ENCODE measurements at places on chromosomes 13 and 19.
A peak's percentile ranks its signal among the peaks of the same experiment; 100 is the strongest.

GRCh38 chr13:99972190-99972731 is 694 bp upstream of the ZIC5 start:
- DNase-seq, result no peak

GRCh38 chr19:43704002-43704705 is 11.7 kb upstream of the IRGC start:
- DNase-seq, result no peak

DNA sequence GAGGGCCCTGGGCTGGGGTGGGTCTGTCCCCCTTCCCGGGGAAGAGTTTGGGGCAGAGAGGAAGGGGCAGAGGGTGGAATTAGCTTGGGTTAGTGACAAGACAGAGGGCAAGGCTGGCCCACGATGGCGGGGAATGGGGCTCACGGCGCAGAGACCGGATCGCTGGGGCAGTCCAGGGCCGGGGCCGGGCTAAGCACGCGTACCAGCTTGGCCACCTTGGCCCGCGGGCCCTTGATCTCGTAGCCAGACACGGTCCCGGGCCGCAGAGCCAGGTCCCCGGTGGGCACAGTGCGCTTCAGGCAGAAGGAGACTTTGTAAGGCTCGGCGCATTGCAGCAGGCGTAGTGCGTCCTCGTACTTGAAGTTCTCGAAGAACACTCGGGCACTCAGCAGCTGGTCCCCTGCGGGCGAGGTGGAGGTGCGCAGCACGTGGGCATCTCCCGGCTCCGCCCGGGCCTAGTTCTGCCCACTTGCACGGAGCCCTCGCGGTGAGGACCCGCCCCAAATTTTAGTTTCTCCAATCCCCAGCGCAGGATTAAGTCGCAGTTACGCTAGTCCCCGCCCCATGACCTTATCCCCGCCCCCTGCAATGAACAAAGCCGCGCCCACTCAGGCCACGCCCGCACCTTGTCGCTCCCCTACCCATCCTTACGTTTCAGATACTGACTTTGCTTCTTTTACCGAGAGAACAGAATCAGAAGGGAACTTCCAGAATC is 8.6 kb upstream of the HIPK4 start:
- peak; percentile 31 for DNase-seq

- no peak for DNase-seq
Observed at GRCh38 chr13:87356314-87356713, 314.9 kb upstream of the SLITRK5 start.

GRCh38 chr19:18262917-18263316 is 11.3 kb downstream of the IQCN start:
- DNase-seq, result no peak

DNA sequence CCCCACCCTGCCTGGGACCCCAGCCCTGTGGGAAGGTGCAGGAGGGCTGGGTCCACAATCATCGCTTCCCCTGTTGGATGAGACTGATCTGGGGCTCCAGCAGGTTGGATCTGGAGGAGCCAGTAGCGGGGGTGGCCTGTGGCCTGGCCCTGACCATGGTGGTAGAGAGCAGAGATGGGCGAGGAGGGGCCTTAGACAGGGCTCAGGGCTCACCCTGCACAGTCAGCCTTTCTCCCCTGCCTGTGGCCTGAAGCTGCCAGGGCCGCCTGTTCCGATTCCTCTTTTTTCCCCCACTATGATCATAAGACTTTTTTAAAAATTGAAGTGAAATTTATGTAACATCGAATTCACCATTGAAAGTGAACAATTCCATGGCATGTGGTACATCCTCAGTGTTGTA is 18.2 kb downstream of the SIN3B start:
- DNase-seq, result no peak

DNA sequence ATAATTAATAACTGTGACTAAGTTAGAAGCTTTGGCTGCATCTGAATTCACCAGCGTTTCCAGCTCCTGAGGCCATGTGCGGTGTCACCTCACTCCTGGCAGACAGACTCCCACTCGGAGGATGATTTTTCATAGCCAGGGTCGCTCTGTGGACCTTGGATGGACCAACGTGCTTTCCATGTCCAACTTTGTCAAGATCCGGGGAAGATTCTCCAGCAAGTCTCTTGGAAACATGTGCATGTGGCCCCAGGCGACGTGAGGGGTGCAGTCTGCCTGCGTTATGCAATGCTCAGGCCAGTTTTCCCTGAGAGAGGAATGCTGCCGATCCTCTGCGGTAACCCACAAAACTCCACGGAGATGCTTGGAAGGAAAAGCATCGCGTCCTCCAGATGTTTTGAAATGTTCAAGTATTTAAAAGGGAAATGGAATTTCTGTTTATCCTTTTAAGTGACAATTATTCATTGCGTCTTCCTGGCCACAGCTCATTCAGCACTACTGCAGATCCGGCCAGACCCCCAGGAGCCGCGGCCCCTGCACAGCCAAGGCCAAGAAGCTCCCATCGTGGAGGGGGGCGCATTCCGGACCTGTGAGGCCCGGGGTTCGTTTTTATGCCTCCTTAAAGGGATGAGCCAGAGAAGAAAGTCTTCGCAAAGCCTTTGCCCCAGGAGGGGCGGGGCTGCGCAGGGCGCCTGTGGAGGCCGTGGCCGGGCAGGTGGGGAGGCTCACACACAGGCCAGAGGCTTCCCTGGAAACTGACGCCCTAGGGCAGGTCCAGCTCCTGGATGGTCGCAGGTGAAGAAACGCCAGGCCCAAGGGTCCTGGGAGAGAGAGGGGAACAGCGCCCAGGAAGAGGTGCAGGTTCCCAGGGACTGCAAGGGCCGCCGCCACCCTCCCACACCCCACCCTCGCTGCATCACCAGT is 46.0 kb downstream of the C13orf46 start:
- no peak for DNase-seq

Data from activated CD4-positive, alpha-beta T cell treated with anti-CD3 and anti-CD28 coated beads for 24 hours (primary cell).